Esophagus squamous epithelium (tissue), 5 donors: ENCODE measurements at places on chromosomes 2 and 18. TPM values are rescaled to one million over a fixed set of nuclear protein-coding genes. Genes with fewer than 3 reads are reported as not detected.

GRCh38 chr2:153464395-153464794 is 14.2 kb downstream of the RPRM start:
- H3K4me1 ChIP-seq = no peaks in the 10 kb centered on the region
- no peak overlapping the region for H3K4me3 ChIP-seq
- no peaks in the 10 kb centered on the region for H3K36me3 ChIP-seq
- H3K27me3 ChIP-seq = no peaks in the 10 kb centered on the region

DNA sequence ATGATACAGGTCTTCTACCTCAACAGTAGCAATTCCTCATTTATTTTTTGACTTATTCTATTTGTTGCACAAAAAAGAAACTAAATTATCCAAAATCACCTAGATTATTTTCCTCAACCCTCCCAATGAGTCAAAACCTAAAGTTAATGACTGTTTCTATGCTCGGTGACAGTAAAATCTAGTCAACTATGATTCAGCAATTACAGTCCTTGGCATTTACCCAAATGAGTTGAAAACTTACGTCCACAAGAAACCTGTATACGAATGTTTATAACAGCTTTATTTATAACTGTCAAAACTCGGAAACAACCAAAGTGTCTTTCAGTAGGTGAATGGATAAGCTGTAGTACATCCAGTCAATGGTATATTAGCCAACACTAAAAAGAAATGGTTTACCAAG is 439.3 kb downstream of the CBLN2 start:
- no peaks in the 10 kb centered on the region for H3K27me3 ChIP-seq
- H3K4me3 ChIP-seq = no peak overlapping the region
- H3K36me3 ChIP-seq = no peaks in the 10 kb centered on the region
- H3K27ac ChIP-seq = no peak overlapping the region
- no peak for DNase-seq
- H3K4me1 ChIP-seq = no peaks in the 10 kb centered on the region

The GRHL1 gene
- total RNA-seq = 112 TPM

The LBX2 gene
- total RNA-seq = not detected

GRCh38 chr2:40511661-40512213 is 59.8 kb upstream of the SLC8A1 start:
- no peaks in the 10 kb centered on the region for H3K27me3 ChIP-seq
- H3K4me3 ChIP-seq = peak overlapping the region; percentile 0
- H3K4me1 ChIP-seq = no peaks in the 10 kb centered on the region
- H3K27ac ChIP-seq = peak overlapping the region; percentile 73
- no peak for DNase-seq
- no peaks in the 10 kb centered on the region for H3K36me3 ChIP-seq

DNA sequence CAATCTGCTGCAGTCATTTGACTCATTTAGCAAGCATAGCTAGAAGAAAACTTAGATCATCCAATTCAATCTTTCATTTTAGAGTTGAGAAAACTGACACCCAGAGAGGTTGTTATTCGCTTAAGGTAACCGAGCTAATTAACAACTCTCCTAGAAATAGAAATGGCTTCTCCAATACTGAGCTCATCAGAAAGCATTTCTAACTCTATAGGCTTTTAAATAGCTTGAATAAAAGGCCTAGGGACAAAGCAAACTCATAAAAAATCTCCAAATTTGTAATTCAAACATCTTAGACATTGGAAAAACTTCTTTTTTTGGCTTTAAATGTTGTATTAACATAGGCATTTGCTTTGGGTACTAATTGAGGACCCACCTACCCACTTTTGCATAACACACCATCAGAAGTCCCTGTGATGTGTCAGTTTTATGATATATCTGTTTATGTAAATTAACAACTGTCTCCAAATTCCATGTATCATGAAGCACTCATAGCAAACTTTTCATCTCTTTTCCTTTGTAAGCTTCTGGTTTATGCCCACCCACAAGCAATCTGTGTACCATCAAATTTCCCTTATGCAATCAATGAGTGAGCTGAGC is 343.9 kb upstream of the CHST9 start:
- H3K27ac ChIP-seq = no peak overlapping the region
- no peaks in the 10 kb centered on the region for H3K27me3 ChIP-seq
- no peak overlapping the region for H3K4me3 ChIP-seq
- H3K36me3 ChIP-seq = no peaks in the 10 kb centered on the region
- peaks cover 5% of the 10 kb centered on the region for H3K4me1 ChIP-seq
- DNase-seq = no peak

- no peaks in the 10 kb centered on the region for H3K27me3 ChIP-seq
- H3K36me3 ChIP-seq = no peaks in the 10 kb centered on the region
- no peaks in the 10 kb centered on the region for H3K4me1 ChIP-seq
- no peak overlapping the region for H3K27ac ChIP-seq
- no peak for DNase-seq
Observed at GRCh38 chr2:23691565-23691964, 235.4 kb downstream of the ATAD2B start.

- H3K27me3 ChIP-seq = no peaks in the 10 kb centered on the region
- H3K27ac ChIP-seq = no peak overlapping the region
- H3K36me3 ChIP-seq = no peaks in the 10 kb centered on the region
- no peak overlapping the region for H3K4me3 ChIP-seq
- DNase-seq = no peak
Observed at GRCh38 chr2:84231478-84231877, 227.6 kb downstream of the SUCLG1 start.

GRCh38 chr2:125979886-125980285 is 676.1 kb upstream of the GYPC start:
- no peaks in the 10 kb centered on the region for H3K27me3 ChIP-seq
- no peaks in the 10 kb centered on the region for H3K4me1 ChIP-seq
- DNase-seq = no peak
- no peak overlapping the region for H3K27ac ChIP-seq
- H3K36me3 ChIP-seq = no peaks in the 10 kb centered on the region
- no peak overlapping the region for H3K4me3 ChIP-seq

- H3K27ac ChIP-seq = no peak overlapping the region
- DNase-seq = no peak
- peaks cover 19% of the 10 kb centered on the region for H3K4me1 ChIP-seq
- H3K36me3 ChIP-seq = no peaks in the 10 kb centered on the region
- H3K27me3 ChIP-seq = no peaks in the 10 kb centered on the region
- no peak overlapping the region for H3K4me3 ChIP-seq
Observed at GRCh38 chr18:59039449-59039848, 100.2 kb upstream of the SEC11C start.

The RIOK3 gene
- total RNA-seq = 140 TPM

The FBXO48 gene
- total RNA-seq = 0.67 TPM

DNA sequence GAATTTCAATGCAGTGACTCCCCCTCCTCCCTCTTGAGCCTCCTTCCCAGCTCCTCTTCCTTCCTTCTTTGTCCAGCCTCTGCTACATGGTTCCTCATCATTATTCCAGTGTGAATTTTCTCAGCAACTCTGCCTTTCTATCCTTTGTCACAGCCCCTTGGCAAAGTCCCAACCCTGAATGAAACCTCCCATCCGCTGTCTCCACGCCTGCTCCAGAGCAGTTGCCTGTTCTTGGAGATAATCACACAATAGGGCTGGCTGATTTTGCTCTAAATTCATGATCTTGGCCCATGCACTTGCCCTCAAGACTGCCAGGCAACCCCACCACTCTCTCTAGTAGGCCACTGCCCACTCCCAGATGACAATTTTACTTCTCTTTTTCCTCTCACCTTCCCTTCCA is 61.4 kb downstream of the BCL2L11 start:
- peaks cover 4% of the 10 kb centered on the region for H3K4me1 ChIP-seq
- H3K27ac ChIP-seq = no peak overlapping the region
- no peaks in the 10 kb centered on the region for H3K27me3 ChIP-seq
- no peak for DNase-seq
- H3K36me3 ChIP-seq = no peaks in the 10 kb centered on the region

DNA sequence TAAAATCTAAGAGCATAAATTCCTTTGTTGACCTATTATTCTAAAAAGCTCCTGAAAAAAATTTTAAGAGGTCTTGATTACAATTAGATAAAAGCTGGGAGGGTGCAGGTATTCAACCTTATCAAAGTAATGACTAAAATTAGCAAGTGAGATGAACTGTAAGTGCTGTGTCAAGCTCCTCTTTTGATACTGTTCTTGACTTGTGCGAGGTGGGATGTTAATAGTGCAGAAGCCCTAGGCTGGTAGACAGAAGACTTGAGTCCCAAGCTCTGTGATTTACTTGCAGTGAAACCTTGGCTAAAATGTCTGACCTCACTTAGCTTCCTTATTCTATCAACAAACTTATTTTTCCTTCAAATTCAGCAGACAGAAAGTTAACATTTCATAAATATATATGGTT is 637.5 kb downstream of the DSC3 start:
- DNase-seq = no peak
- no peak overlapping the region for H3K27ac ChIP-seq
- no peaks in the 10 kb centered on the region for H3K36me3 ChIP-seq
- no peak overlapping the region for H3K4me3 ChIP-seq
- H3K4me1 ChIP-seq = no peaks in the 10 kb centered on the region

The ARHGEF4 gene
- total RNA-seq = 77.8 TPM

- no peak for DNase-seq
- peaks cover 9% of the 10 kb centered on the region for H3K4me1 ChIP-seq
- no peak overlapping the region for H3K4me3 ChIP-seq
- no peaks in the 10 kb centered on the region for H3K36me3 ChIP-seq
- no peak overlapping the region for H3K27ac ChIP-seq
Observed at GRCh38 chr2:232951891-232952290, 61.2 kb downstream of the NGEF start.

DNA sequence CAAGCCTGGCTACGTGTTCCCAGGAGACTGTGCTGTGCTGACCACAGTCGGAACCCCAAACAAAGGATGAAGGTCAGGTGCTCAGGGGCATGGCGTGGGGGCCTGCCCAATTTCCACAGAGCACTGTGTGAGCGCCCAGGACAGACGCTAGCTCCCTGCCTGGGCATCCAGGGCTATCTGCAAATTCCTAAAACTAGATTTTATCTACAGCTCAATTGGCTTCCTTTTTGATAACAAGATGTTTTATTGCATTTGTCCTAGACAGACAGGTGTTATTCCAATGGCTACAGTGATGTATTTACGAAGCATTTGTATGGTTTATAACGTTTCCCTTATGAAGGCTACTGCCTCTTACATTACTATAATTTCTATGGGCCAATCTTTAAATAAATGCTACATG is 16.0 kb downstream of the PTGR3 start:
- no peak for DNase-seq
- H3K4me3 ChIP-seq = no peak overlapping the region
- H3K27ac ChIP-seq = no peak overlapping the region
- H3K36me3 ChIP-seq = peaks cover 5% of the 10 kb centered on the region
- H3K27me3 ChIP-seq = no peaks in the 10 kb centered on the region

DNA sequence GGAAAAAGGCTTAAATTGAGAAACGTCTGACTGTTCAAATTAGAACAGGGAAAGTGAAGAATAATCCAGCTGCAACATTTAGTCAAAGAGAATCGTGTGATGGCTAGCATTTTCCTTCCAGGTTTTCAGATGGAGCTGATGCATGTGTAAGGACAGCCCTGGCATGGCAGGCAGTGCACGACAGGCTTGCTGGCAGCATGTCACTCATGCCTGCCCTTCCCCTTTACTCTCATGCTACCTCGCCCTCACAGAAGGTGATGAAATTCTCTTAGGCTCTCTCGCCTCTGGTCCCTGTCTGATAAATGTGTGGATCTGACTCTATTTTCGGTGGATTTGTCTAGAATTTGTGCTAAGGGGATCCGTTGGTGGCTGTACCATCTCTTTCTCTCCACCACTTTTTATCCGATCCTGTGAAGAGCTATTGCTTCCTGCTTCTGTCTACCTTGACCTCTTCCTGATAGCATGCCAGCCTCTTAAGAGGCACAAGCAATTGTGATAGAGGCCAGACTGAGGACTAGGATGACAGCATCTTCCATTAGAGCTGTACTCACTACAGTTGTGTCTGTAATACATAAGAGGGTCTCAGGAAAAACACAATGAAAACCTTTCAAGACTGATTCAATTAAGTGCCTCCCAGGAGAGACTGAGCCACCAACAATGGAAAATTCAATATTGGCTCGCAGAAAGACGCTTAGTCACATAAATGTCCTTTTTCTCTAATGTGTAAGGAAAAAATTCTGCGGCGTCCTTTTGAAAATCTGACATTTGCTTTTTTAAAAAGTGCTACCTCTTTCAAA is 65.6 kb upstream of the NOSTRIN start:
- no peaks in the 10 kb centered on the region for H3K4me1 ChIP-seq
- no peaks in the 10 kb centered on the region for H3K27me3 ChIP-seq
- H3K4me3 ChIP-seq = no peak overlapping the region
- no peaks in the 10 kb centered on the region for H3K36me3 ChIP-seq
- no peak overlapping the region for H3K27ac ChIP-seq
- DNase-seq = no peak
